Bone marrow (tissue), 2 donors: ENCODE measurements at places on chromosomes 4 and X.

DNA sequence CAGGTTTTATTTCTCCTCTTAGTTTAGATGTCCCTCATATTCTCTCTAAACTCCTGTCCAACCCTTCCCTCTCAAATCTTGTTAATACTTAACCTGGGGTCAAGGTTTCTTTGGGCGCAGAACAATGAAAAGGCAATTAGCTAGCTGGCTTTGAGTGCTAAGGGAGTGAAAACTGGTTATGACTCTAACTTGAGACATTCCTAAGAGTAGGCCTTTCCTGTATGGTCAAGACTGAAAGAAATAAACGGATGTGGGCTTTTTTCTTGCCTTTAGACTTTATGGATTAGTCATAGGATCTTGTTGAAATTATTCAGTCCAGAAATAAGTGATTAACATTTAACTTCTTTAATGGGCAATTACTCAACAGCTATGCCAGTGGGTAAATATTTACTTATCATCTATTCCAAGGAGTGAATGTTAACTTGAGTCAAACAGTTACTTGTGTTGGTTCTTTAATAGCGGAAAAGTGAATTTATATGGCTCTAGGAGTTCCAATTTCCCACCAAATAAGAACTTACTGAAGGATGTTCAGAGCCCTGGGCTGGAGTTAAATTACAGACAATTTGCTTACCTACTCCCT, 141.7 kb upstream of the SCML1 start:
- no peak for DNase-seq

DNA sequence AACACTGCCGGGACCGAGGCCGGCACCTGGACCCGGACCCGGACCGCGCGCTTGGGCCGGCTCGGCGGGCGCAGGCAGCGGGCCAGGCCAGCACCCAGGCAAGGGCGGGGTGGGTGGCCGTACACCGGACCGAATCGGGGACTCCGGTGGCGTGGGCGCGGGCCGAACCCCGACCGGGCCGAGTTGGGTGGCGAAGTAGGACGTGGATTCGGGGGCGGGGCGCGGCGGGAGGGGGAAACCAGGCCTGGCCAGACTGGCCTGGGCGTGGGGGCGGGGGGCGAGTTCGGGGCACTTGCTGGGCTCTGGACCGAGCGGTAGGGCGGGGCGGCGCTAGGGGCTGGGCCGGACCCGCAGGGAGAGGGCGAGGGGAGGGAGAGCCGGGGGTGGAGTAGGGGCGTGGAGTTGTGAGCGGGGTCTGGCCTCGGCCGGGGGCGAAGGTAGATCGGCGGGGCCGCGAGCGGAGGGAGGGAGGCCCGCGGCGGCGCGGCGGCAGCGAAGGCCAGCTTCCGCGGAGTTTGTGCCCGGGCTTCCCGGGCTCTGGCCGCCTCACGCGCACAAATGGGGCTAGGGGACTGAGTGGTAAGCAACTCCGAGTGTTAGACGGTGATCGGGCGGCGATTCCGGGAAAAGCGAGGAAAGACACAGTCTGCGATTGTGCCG, 1.8 kb upstream of the BCORL1 start:
- DNase-seq = no peak

GRCh38 chrX:110401135-110401534, 42.5 kb downstream of the RTL9 start:
- DNase-seq = no peak

DNA sequence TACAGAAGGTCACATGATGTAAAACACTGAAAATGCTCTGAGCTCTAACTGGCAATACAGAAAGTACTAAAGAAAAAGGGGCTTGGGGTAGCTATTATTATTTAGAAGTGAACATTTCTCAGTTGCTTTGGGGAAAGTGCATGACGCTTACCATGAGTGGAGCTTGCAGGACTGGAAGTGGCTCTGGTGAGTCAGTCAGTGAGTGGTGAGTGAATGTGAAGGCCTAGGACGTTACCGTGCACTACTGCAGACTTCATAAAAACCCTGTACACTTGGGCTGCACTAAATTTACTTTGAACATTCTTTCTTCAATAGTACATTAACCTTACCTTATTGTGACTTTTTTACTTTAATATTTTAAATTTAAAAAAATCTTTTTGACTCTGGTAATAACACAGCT, 89.3 kb upstream of the ENPP6 start:
- no peak for DNase-seq

DNA sequence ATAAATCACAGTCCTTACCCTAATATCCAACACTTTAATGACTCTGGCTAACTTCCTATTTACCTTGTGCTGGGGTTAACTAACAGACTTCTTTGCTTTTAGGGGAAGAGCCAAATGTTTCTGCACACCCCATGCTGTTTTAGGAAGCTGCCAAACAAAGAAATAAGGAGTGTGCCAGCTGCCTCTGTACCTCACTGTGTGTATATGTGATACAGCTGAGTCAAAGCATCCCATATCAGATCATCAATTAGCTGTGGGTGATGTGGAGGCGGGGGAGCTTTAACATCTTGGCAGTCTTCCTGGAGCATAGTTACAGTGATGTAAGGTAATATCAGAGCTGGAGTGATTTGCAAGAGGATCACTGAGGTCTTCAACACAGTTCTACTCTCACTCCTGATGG, 95.4 kb downstream of the COL25A1 start:
- DNase-seq = no peak

DNA sequence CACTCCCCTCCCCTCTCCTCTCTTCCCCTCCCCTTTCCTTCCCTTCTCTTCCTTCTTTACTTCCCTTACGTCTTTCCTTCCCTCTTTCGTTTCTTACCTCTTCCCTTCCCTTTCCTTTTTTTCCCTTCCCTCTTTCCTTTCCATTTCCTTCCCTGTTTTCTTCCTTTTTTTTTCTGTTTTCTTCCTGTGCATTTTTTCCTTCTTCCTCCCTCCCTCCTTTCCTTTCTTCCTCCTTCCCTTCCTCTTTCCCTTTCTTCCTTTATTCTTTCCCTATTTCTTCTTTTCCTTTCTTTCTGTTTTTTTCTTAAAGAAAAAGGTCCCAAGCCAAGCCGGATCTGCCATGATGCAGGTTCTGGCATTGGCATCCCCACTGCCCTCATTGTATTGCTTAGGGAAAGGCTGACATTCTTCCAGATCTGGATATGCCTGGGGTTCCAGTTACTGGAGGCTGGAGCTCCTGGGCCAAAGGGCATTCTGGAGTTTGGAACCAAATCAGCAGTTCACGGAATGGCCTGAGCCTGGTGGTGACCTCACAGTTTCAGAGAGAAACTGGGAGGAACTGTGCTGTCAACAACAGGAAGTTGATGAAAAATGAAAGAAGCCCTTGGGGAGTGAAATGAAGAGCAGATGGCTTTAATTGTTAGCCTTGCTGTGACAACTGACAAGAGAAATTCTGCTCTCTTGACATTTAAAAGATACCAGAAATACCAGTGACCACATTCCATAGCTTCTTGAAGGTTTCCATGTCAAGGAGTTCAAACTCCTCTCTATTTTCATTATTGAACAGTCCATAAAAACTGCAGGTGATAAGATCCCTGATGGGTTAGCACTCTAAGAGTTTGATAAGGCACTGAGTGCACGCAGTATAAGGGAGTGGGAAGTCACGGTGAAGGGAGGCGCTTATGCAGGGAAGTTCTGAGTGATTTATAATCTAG, 622.1 kb downstream of the SPRY1 start:
- DNase-seq = peak; percentile 77

GRCh38 chr4:26151615-26152014, 169.2 kb upstream of the RBPJ start:
- no peak for DNase-seq

DNA sequence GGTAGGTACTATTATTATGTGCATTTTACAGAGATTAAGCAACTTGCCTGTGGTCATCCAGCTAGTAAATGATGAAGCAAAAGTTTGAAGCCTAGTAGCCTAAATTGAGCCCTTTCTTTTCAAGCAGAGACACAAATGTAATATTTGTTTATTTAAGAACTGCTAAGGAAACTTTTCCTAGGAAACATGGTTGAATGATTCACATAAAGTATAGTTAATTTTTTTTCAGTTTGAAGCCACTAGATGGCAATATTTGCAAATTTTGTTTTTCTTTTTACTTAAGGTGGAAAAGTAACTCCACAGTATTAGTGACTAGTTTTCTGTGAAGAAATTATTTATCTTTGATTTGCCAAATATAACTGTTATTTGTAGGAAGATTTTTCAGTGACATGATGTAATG, 52.8 kb upstream of the ANKRD17 start:
- no peak for DNase-seq

DNA sequence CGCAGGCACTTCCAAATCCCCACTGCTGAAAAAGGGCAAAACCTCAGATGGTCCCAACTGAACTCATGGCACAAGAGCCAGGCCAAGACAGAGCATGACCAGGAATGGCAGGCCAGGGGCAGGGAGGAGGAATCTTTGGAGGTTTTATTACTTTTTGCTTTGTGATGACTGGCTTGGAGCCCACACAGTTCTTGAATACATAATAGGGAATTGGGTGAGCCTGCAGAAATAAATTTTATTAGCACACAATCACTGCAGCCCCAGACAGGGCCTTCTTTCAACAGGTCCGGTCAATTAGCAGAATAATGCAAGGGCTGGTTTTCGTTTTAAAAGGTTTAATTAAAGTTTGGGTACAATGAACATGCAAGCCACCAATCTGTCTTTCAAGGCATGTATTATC, 23.4 kb upstream of the MAMLD1 start:
- DNase-seq = no peak

DNA sequence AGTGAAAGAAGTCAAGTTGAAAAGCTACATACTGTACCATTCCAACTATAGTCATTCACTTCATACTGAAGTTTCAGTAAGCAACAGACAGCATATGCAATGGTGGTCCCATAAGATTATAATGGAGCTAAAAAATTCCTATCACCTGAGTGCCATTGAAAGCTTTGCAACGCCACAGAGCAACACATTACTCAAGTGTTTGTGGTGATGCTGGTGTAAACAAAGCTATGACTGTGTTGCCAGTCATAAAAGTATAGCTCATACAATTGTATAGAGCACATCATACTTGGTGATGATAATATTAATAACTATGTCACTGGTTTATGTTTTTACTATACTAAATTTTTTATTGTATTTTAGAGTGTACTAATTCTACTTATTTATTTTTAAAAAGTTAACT, 78.9 kb downstream of the NAF1 start:
- no peak for DNase-seq

DNA sequence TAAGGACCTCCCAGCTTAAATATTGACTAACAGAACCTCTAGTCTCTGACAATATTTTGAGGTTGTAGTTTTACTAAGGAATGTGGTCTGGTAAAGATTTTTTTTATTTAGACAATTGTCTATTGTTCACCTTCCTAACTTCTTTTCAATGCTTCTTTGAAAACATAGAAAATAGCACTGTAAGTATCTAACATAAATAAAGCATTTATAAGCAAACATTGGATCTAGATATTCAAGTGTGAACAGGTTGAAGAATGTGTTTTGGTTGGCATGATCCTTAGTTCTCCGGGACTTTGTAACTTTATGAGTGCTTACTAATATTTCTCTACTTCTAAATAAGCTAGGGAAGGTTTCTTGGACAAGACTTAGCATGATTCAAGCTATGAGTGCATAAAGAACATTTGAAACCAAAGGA, 285.4 kb upstream of the ARSJ start:
- DNase-seq = no peak

DNA sequence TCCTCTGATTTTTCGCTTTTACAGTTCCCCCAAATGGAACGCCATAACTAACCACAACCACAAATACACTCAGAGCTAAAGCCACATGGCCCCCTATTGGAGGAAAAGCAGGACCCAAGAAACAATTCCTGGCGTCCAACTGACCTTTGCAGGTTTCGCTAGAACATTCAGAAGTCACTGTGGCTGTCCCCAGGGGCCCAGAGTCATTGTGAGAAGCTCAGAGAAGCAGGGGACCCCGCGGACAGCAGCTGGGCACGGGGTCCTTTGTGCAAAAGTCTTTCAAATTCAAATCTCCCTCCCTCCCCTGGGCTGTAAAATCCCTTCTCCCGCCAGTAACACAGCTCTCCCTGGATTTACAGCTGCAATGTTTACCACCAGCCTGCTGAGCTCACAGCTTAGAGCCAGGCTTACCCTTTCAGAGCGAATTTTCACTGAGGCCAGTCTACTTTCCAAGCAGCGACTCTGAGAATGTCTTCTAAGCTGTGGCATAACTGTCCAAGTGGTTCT, 214.8 kb downstream of the CRLF2 start:
- no peak for DNase-seq

DNA sequence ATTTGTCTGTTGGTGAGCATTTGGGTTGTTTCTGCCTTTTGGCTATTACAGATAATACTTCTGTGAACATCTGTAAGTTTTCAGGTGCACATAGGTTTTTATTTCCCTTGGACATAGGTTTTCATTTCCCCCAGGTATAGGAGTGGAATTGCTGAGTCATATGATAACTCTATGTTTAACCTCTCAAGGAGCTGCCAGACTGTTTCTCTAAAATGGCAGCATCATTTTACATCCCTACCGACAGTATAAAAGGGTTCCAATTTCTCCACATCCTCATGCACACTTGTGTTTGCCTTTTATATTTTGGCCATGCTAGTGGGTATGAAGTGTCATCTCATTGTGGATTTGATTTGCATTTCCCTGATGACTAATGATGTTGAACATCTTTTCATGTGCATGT, 53.5 kb downstream of the TMEM164 start:
- DNase-seq = no peak

DNA sequence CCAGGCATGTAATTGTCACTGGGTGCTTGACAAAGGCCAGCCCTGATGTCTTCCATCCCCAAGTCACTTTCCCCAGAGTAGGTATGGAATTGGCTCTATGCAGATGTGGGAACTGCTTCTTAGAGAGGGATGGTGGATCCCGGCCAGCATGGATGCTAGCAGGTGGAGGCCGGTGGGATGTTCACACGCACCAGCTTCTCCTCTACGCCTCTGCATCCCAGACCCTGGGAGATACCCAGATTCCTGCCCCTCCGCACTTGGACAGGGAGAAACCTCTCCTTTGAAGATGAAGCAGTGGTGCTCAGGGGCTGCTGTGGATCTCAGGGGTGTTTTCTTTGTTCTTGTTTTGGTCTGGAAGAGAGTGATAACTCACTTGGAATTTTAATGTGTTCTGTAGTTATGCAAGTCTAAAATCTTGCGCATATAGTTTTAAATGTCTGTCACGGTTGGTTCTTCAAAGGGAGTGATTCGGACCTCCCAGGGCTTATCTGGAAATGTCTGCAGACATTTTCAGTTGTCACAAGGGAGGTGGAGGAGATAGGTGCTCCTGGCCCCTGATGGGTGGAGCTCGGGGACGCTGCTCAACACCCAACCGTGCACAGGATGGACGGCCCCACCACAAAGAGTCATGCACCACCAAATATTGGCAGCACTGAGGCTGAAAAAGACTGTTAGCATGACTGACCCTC, 308.0 kb downstream of the DHRSX start:
- no peak for DNase-seq

GRCh38 chr4:82705169-82705927, 93.2 kb downstream of the SCD5 start:
- DNase-seq = no peak

- no peak for DNase-seq
These were observed 75.6 kb downstream of the DCK start for GRCh38 chr4:71069063-71069462.
